ENCODE measurements at places on chromosomes 6 and 20. TPM values are rescaled to one million over a fixed set of nuclear protein-coding genes. Genes with fewer than 3 reads are reported as not detected.
A peak's percentile ranks its signal among the peaks of the same experiment; 100 is the strongest.

DNA sequence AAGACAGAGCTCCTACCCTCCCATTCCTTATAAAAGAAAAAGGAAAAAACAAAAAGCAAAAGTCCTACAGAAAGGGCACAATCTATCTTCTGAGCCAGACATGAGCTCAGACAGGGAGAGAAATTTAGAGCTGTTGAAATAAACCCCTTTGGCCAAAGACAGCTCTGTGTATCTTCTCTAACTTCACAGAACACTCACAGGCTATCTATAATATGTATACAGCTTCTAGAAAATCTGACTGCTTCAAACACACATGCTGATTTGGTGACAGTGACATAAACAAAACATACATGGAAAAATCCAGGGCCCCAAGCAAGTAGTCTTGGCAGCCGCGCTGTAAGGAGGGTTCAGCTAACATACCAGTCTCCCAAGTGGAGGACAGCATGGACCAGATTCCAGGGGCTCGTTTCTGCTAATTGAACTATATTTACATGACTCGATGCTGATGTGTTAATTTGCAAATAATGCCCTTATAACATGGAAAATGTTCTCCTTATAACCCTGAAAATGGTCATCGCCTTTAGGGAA, 37.0 kb downstream of the MTFR2 start:
- DNase-seq: no peak

DNA sequence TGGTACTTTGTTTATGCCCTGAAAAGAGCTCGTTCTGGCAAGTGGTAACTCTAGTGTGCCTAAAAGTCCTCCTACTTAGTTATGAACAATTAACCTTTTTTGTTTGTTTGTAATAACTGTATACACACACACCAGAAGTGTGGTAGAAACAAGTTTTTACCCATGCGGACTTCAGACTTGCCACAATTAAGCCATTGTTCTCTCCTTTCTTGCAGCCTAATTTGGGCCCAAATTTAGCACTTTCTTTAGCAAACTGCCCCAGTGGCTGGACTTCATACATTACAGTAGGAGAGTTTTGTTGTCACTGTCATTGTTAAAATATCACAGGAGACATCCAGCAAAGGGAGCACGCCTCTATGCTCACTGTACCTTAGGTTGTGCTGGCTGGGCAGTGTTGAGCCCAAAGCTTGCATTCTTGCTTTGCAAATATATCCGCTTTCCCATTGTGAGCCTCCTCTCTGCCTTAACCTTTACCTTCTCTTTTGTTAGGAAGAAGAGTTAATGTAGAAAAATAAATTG, 53.0 kb downstream of the LRRC1 start:
- no peak for DNase-seq

The LY6G6C gene
- not detected for polyA plus RNA-seq

The ERVFRD-1 gene
- 0.06 TPM for polyA plus RNA-seq

GRCh38 chr6:158158123-158158522, 9.9 kb downstream of the SERAC1 start:
- DNase-seq: peak; percentile 47

The ECT2L gene
- not detected for polyA plus RNA-seq

GRCh38 chr6:154930451-154930851, 64.7 kb upstream of the TIAM2 start:
- no peak for DNase-seq

DNA sequence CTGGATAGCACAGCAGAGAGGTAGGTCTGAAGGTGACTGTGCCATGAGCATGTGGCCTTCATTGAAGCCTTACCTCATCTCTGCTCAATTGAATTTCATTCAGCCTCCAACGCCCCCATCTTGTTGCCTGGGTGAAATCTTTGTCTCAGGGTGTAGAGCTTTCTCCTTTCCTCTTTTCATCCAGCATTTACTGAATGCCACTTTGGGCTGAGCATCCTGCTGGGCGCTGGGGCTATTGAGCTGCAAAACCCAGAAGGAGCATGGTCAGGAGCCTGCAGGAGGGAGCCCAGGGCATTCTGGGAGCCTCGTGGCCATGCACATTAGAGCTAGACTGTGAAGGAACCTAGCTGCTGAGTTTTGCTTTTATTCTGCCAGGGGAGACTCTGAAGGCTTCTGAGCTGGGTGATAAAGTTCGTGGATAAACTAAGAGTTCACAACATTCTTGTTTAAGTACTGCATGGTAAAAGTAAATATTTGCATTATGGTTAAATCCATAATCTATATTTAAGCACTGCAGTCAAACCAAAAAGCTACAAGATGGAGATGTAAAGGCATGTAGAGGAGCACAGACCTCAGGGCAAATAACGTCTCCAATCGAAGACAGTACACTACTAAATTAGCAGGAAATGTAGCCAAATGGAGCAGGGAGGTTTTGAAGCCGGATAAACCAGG, 13.2 kb upstream of the ASXL1 start:
- no peak for DNase-seq

GRCh38 chr6:117270055-117270842, 4.9 kb downstream of the VGLL2 start:
- DNase-seq: no peak

The PRPF6 gene
- 34.5 TPM for polyA plus RNA-seq

- no peak for DNase-seq
These were observed 247.6 kb downstream of the DLL1 start for GRCh38 chr6:170043150-170043819.

GRCh38 chr20:60206259-60206658, 248.0 kb downstream of the CDH26 start:
- DNase-seq: peak; percentile 13

DNA sequence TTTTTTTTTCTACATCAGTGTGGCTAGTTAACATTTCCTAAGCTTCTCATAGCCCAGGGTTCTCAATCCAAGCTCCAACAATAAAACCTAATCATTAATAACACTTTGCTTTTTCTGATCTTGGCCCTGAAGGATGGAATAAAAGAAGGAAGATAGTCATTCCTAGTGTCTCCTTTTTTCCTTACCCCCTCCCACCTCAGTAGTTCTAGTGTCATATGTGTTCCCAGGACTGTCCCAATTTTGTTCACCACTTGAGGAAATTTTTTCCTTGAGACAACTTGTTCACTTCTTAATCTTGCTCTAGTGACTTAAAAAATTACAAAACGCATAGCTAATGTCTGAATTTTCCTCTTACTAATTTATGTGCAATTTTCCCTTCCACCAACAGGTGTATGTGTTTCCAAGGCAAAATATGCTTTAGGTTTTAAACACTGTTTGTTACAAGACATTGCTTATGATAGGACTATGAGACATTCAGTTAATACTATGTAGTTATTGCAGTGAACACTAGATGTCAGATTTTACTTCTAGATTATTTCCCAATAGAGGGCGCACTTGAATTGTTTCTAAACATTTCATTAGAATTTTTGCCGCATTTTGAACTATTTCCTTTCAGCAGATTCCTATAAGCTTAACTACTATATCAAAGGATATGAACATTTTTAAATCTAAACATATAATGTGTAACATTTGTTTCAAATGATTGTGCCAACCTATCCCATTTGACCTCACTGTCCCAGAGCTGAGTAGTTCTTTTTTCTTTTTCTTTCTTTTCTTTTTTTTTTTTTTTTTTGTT, 18.5 kb upstream of the C6orf141 start:
- peak; percentile 29 for DNase-seq

The TSPO2 gene
- not detected for polyA plus RNA-seq

The NR2E1 gene
- polyA plus RNA-seq: not detected
